ENCODE measurements at places on chromosomes 13 and 19.

- DNase-seq = no peak
Observed at GRCh38 chr19:21586311-21587116, 81.1 kb downstream of the ZNF429 start.

GRCh38 chr19:11227195-11227886, 12.1 kb upstream of the ANGPTL8 start:
- no peak for DNase-seq

GRCh38 chr19:6720369-6721137, at the start of gene C3:
TSS of gene C3 (minus strand) at chr19:6720650. CDS start at chr19:6720589, 61 bp downstream.
- no peak for DNase-seq

GRCh38 chr19:46426035-46426505, 2.7 kb downstream of the PNMA8C start:
- DNase-seq = no peak

DNA sequence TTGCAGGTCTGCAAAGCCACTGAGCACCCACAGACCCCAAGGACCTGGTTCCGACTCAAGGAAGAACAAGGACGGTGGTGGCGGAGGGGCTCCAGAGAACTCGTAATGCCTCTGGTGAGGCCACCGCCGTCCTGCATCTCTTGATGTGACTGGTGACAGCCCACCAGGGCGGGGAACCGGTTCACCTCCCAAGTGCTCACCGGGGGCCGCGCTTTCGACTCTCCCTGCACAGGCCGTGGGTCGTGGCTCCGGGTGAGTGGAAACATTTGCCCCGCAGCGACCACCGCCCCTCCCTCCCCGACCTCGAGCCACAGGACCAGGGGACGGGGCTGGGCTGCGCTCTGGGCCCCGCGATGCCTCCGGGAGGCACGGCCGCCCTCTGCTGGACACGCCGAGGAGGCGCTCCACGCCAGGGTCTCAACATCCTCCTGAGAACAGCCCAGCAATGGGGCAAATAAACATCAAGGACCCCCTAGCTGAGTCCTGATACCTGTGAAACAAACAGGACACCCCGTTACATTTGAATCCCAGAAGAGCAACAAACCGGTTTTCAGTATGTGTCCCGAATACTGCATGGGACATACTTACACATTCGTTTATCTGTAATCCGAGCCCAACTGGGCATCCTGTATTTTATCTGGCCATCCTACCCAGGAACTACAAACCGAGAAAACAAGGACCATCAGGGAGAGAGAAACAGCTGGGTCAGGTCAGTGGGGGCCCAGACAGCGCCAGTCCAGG, 3.9 kb upstream of the PLPP2 start:
- no peak for DNase-seq

GRCh38 chr13:27775943-27776342, 16.3 kb upstream of the GSX1 start:
- DNase-seq = no peak

DNA sequence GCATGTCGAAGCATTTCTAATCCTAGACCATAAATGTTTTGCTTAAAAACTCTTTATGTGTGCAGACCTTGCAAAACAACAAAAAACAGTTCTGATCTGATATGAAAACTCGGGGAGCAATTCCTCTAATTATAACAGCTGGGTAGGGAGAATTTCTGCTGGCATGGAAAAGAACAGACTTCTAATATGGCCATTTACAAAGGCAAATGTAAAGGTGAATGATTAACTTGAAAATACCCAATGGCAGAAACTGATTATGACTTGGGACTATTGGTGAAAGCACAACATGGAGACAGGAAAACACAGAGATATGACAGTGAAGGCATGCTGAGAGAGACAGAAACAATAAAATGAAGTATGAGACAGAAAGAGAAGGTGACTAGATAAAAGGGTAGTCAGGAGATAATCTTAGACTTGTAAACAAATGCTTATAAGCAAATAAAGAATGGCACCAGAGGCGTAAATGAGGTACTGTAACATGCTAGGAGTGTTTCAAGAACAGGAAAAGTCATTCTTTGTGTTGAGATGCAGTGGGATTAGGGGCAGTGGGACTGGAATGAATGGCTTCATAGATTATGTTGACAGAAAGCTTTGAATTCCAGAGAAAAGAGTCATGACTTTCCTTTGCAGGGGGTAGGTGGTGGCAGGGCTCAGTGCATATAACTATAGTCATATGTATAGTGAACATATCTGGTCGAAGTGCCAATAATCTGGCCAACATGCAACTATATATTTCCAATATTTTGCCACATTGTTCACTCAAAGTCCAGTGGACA, 393.0 kb downstream of the ITGBL1 start:
- DNase-seq = no peak

- no peak for DNase-seq
Observed at GRCh38 chr19:1805401-1806183, 6.5 kb downstream of the ATP8B3 start.

- no peak for DNase-seq
Observed at GRCh38 chr13:113586661-113587479, 2.3 kb downstream of the TFDP1 start.

GRCh38 chr19:13154911-13155471, 4.8 kb downstream of the IER2 start:
- DNase-seq = peak; percentile 54

DNA sequence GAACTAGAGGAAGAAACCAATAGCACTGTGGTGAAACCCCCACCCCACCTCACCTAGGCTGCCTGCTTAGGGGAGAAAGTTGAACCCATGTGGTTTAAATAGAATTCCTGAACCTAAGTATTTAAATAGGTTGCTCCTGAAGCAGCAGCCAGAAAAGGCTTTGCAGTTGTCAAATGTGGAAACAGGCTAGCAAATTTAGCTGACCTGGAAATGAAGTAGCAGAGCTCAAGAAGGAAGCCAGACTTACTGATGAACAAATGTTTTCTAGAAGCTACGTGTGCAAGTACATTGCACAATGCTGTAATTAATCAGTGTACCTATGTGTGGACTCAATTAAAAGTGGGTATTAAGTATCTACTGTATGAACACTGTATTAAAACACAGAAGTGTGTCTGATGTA, 61.3 kb downstream of the SCEL start:
- DNase-seq = no peak

- DNase-seq = peak; percentile 44
Observed at GRCh38 chr13:35720690-35721554, 244.4 kb upstream of the MAB21L1 start.

GRCh38 chr13:99886706-99887105, 84.9 kb downstream of the ZIC5 start:
- no peak for DNase-seq

DNA sequence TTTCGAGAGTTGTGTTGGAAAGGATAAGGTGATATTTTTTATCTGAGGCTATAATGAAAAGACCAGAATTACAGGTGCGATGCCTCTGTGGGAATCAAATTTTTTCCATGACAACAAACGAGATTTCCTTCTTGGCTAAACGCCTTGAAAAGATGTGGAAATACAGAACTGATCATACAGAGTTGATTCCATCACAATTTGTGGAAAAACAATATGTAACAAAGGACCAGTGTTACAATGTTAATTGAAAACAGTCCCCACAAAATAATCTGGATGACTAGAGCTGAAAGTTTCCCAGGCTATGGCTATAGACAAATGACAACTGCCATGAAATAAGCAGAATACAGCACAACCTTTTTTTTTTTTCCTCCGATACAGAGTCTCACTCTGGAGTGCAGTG, 628.9 kb downstream of the DIAPH3 start:
- DNase-seq = peak; percentile 38

DNA sequence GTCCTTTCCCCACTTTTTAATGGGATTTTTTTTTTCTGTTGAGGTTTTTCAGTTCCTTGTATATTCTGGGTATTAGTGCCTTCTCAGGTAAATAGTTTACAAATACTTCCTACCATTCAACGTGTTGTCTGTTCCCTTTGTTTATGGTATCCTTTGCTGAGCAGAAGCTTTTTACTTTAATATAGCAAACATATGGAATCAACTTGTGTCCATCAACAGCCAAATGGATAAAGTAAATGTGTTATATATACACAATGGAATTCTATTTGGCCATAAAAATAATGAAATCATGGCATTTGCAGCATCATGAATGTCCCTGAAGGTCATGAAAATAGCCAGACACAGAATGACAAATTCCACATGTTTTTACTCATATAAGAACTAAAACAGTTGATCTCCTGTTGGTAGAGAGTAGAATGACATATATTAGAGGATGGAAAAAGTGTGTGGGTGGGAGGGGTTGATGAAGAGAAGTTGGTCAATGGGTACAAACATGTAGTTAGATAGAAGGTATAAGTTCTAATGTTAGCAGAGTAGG, 500.8 kb downstream of the SLITRK6 start:
- DNase-seq = no peak

DNA sequence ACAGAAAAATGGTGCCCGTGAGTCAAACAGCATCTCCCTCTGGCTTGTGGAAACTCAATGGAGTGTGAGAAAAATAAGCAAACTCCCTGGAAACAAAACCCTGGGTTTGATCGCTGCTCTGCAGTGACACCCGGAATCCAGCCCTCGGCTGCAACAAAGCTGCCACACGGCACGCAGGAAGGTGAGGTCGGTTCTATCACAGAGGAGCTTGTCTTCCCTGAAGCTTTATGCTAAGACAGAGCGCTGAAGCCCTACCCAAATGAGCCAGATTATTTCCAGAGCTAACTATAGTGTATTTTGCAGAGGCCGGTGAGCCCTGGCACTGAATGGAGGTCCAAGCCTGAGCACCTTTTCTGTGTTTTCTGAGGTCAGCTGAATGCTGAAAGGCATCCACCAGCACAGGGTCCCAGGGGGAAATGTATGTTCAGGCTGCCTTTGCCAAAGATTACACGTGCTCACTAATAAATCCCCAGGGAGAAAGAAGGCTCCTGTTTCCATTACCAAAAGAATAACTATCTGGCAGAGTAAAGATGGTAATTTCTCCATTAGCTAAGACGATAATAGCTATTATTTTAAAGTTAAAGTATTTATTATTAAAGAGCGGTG, 77.8 kb downstream of the TSHZ3 start:
- DNase-seq = no peak

DNA sequence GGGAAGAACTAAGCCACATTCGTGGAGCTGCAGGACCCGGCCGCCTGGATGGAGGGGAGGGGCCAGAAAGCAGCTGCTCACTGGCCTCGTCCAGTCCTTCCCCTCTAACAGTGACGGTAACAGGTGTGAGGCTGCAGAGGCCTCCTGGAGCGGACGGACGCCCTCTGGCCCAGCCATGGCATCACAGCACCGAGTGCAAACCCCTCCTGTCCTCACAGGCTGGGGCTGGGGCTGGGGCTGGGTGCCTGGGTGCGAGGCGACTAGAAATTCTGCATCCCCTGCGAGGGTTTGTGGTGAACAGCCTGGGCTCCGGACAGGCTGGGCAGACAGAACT, 3.6 kb downstream of the MICOS13 start:
- peak; percentile 39 for DNase-seq

GRCh38 chr13:92827503-92827902, 399.1 kb upstream of the GPC6 start:
- no peak for DNase-seq

GRCh38 chr13:84543962-84544361, 661.7 kb upstream of the SLITRK1 start:
- DNase-seq = no peak

- DNase-seq = peak; percentile 74
Observed at GRCh38 chr13:46893798-46894560, 2.9 kb downstream of the HTR2A start.

DNA sequence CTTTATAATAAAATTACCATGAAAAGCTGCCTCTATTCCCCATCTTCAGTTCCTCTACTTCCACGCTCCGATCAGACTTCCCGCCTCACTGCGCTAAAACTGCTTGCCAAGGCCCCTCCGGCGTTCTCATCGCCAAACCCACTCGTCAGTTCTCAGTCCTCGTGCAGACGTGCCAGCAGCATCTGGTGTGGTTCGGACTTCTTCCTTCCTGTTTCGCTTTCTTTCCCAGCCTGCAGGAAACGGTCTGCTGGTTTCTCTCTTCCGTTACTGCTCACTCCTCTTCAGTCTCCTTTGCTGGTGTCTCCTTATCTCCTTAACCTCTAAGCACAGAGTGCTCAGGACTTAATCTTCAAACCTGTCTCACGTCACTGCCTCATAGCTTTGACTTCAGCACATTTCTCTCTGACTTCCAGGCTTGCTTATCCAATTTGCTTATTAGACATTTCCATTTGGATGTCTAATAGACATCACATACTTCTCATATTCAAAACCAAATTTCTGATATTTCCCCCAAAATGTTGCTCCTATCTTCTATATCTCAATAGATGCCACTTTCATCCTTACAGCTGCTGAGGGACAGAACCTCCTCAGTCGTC, 40.3 kb downstream of the RCBTB2 start:
- peak; percentile 55 for DNase-seq

DNA sequence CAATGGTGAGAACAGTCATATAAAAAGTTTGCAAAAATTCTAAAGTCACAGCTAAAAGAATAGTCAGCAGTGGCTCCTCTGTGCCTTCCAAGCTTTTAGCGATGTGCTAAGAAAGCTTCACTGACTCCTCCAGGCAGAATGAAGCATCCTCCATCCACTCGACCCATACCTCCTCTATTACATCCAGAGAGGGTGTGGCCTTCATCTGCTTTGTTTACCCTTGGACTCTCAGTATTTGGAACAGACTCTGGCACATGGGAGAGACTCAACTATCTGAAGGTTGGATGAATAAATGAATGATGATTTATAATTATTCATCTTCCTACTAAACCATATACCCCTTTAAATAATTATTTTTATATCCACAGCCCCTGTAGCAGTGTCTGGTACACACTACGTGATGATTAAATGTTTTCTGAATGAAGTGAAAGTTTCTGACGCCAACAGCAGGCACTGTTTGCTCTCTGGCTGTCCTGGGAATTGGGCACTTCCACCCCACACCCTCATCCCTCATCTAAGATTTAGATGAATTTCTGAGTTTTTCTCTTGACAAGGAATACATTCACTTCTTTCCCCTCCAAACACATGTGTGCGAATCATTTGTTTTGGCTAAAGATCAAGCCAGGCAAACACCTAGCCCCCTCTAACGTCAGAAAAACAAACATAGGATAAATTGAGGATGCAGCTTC, 93.9 kb downstream of the NUFIP1 start:
- no peak for DNase-seq

GRCh38 chr13:46176756-46177155, 5.2 kb downstream of the LCP1 start:
- DNase-seq = no peak

DNA sequence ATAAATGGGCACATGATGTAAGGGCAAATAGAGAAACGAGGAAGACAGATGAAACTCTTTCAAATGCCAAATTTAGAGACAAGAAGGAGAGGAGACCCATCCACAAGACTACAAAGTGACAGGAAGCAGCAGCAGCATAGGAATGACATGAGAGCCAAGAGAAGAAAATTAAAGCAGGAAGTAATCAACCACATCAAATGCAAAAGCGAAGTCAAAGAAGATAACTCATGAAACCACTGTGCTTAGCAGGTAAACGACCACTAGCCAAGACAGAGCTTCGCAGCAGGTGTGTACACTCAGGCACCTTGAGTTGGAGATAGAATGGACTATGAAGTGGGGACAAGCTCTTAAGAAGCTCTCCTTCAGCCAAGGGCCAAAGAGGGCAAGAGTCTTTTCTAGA, 64.1 kb downstream of the KLF12 start:
- no peak for DNase-seq

GRCh38 chr13:79070343-79070974, 335.6 kb downstream of the RBM26 start:
- no peak for DNase-seq

All from muscle of arm (tissue), 14 donors.